Activated gamma-delta T cell (primary cell): ENCODE measurements at places on chromosomes 7 and 10.

GRCh38 chr10:126499744-126500143 lies 111.5 kb upstream of the ADAM12 start:
- no peak for DNase-seq

DNA sequence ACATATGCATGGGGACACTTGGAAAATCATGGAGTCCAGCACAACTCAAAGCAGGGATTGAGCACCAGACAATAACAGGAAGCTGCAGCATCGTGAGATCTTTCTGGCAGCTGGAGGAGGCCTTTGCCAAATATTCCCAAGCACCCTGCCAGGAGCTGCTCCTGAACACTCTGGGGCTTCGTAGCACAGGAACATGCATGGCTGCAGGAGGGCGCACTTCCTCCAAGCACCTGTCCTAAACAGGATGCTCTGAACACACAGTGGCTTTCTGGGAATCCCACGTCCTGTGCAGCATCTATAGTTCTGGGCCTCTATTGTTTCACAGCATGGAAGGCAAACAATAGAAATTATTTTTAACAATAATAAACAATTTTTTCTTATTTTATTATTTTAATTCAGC lies 4.1 kb downstream of the ABLIM1 start:
- DNase-seq, result no peak

GRCh38 chr7:133582766-133583523 lies 330.1 kb downstream of the EXOC4 start:
- no peak for DNase-seq

GRCh38 chr7:82859106-82859850 lies 303.4 kb downstream of the PCLO start:
- no peak for DNase-seq

GRCh38 chr7:116180302-116180701 lies 30.0 kb upstream of the TES start:
- DNase-seq, result no peak
